ENCODE measurements at places on chromosomes 11 and 22.

- peak; percentile 37 for DNase-seq
Observed at GRCh38 chr11:45182902-45183301, 36.5 kb downstream of the PRDM11 start.

GRCh38 chr11:2432171-2432621 is 12.1 kb downstream of the TRPM5 start:
- no peak for DNase-seq

DNA sequence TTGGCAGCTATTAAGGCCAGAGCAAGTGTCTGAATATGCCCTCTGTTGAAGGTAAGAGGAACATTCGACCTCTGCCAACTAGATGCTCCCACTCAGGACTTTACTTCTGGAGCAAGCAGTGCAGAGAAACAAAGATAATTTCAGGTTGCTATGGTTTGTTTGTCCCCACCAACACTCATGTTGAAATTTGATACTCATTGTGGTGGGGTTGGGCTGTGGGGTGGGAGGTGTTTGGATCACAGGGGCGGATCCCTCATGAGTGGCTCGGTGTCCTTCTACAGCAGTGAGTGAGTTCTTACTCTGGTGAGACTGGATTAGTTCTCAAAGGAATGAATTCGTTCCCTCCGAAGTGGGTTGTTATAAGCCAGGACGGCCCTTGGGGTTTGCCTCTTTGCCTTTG is 12.0 kb downstream of the OR8A1 start:
- DNase-seq, result no peak

- DNase-seq, result no peak
Observed at GRCh38 chr22:42711895-42712837, 8.5 kb downstream of the A4GALT start.

- DNase-seq, result no peak
Observed at GRCh38 chr11:122757201-122757600, 81.1 kb upstream of the CRTAM start.

DNA sequence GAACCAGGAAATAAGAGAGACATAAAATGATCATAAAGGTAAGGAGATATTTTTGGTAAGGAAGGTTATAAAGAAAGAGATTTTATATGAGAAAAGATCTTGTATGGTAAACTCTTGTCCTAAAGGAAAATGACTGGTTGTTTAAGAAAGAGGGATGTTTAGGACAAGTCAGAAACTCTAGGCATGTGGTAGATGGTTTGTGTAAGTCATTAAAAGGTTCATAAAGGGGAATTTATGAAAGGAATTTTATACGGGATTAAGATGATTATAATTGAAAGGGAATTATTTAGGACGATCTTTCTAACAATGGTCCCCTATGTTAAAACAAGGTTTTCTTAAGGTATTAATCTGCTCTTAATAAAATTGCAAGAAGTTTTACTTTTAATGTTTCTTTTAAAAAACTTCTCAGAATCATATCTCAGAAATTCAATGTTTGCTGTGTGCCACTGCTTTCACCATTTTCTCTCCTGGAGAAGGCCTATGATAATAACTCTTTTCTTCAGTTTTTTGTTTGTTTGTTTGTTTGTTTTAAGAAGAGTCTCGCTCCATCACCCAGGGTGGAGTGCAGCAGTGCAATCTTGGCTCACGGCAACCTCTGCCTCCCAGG is 13.8 kb upstream of the FBLN1 start:
- no peak for DNase-seq

GRCh38 chr11:63564784-63565350 is 1.7 kb upstream of the PLAAT2 start:
- peak; percentile 8 for DNase-seq
